Colonic mucosa (tissue), 4 donors: ENCODE measurements at places on chromosomes 13 and 19. TPM values are rescaled to one million over a fixed set of nuclear protein-coding genes. Genes with fewer than 3 reads are reported as not detected.

DNA sequence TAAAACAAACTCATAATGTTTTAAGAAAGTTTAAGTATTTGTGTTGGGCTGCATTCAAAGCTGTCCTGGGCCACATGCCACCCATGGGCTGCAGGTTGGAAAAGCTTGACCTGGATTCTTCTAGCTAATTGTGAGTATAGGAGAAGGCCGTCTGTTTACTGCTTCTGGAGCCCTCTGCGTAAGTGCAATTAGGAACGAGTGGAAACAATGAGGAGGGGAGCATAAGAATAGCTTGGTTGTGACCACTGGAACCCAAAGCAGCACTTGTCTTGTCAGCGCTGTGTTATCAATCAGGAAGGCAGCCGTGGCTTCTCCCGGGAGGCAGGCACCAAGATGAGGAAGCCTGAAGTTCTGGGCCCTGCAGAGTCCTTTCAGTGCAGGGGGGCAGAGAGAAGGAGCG, 110.4 kb upstream of the MBNL2 start:
- no peaks in the 10 kb centered on the region for H3K27me3 ChIP-seq
- H3K36me3 ChIP-seq, result no peaks in the 10 kb centered on the region
- no peak for DNase-seq
- H3K27ac ChIP-seq, result no peak overlapping the region
- H3K4me3 ChIP-seq, result no peak overlapping the region
- no peaks in the 10 kb centered on the region for H3K4me1 ChIP-seq

DNA sequence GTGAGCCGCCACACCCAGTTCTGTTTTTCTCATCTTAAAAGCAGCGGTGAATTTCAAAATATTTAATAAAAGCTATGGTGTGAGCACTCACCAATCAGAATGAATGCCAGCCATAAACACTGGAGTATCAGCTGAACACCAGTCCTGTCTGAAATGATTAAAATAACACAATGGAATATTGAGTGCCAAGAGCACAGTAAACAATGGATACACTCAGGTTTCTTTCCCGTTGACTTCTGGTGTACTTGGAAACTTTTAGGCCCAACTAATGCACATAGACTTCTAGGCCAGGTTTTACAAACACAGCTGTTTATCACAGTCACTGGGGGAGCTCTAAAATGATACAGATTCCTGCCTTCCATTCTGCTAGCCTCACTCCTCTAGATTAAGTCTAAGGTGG, 68.3 kb downstream of the SLC6A16 start:
- no peaks in the 10 kb centered on the region for H3K36me3 ChIP-seq
- H3K4me1 ChIP-seq, result no peaks in the 10 kb centered on the region
- no peak for DNase-seq
- H3K4me3 ChIP-seq, result no peak overlapping the region
- H3K27me3 ChIP-seq, result no peaks in the 10 kb centered on the region

NTF4 gene
- total RNA-seq, result not detected

RDH8 gene
- 0.24 TPM for total RNA-seq

GRCh38 chr13:72194523-72194922, 327.5 kb upstream of the DACH1 start:
- no peaks in the 10 kb centered on the region for H3K36me3 ChIP-seq
- no peaks in the 10 kb centered on the region for H3K4me1 ChIP-seq
- H3K4me3 ChIP-seq, result no peak overlapping the region
- H3K27me3 ChIP-seq, result no peaks in the 10 kb centered on the region

SPATA13 gene
- total RNA-seq, result 43.8 TPM

CBY2 gene
- total RNA-seq, result not detected

DNA sequence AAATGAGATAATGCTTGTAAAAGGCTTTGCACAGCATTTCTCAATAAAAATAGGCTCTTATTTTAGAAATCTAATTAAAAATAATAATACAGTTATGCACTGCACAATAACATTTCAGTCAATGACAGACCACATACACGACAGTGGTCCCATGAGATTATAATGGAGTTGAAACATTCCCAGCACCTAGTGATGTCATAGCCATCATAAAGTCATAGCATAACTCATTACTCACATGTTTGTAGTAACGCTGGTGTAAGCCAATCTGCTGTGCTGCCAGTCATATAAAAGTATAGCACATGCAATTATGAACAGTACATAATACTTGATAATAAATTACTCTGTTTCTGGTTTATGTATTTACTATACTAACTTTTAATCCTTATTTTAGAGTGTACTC, 12.7 kb upstream of the SERPINE3 start:
- no peak overlapping the region for H3K4me3 ChIP-seq
- DNase-seq, result no peak
- H3K4me1 ChIP-seq, result no peaks in the 10 kb centered on the region
- H3K27ac ChIP-seq, result no peak overlapping the region
- H3K27me3 ChIP-seq, result no peaks in the 10 kb centered on the region

DNA sequence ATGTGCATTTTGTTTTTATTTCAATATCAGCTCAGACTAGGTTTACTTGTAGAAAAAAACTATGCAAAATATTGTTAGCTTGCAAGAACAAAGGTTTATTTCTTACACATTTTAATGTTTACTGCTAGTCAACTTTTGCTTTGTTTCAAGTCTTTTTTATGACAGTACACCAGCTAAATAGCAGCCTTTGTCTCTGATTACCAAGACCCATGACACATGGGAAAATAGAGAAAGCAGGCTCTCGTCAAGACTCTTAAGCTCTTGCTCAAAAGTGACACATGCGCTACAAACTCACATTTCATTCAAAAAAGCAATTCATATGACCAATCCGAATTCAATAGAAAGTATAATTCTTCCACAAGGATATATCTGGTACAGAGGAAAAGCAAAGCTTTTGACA, 642.3 kb upstream of the SLITRK1 start:
- H3K27me3 ChIP-seq, result no peaks in the 10 kb centered on the region
- H3K27ac ChIP-seq, result no peak overlapping the region
- no peaks in the 10 kb centered on the region for H3K36me3 ChIP-seq
- no peaks in the 10 kb centered on the region for H3K4me1 ChIP-seq
- DNase-seq, result no peak
- no peak overlapping the region for H3K4me3 ChIP-seq

DNA sequence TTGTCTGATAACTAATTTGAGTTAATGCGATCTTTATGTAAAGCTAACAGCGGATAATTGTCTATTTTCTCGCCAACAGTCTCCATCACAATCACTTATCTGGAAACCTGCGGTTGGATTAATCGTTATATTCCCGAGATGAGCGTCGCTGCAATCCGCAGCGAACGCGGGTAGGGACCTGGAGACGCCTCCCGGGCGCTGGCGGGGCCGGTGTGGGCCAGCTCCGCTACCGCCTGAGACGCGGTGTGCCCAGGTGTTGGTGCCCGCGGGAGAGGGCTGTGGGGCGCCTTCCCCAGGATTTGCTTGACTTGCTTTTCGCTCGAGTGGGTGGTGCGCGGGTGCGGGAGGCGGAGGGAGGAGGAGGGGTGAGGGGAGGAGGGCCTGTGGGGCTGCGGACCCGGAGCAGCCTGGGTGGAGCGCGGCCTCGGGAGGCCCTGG, 38.3 kb downstream of the SOX1 start:
- H3K27me3 ChIP-seq, result peaks cover 60% of the 10 kb centered on the region
- no peak overlapping the region for H3K27ac ChIP-seq
- no peaks in the 10 kb centered on the region for H3K36me3 ChIP-seq
- no peak overlapping the region for H3K4me3 ChIP-seq

DNA sequence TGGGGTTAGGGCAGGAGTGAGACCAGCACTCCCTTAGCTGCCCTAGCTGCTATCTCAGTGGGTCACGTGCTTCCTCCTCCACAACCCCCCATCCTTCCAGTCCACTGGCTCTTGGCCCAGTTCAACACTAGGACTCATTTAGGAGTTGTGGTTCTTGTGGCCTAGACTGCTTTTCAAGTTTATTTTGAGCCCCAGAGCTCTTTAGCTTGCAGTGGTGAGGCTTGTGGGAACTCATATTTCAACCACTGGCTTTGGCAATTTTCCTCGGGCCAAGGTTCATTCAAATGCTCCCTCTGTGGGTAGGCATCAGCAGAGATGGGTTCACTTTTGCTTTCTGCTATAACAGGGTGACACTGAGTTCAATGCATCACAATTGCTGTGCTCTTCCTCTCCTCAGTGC, 436.2 kb upstream of the SLITRK5 start:
- H3K27me3 ChIP-seq, result no peaks in the 10 kb centered on the region
- H3K4me1 ChIP-seq, result no peaks in the 10 kb centered on the region
- H3K4me3 ChIP-seq, result no peak overlapping the region
- H3K36me3 ChIP-seq, result no peaks in the 10 kb centered on the region
- no peak for DNase-seq

GRCh38 chr19:19067276-19068072, 3.7 kb downstream of the SLC25A42 start:
- H3K4me3 ChIP-seq, result no peak overlapping the region
- no peak for DNase-seq
- no peaks in the 10 kb centered on the region for H3K27me3 ChIP-seq
- peaks cover 6% of the 10 kb centered on the region for H3K4me1 ChIP-seq
- no peak overlapping the region for H3K27ac ChIP-seq
- no peaks in the 10 kb centered on the region for H3K36me3 ChIP-seq

GRCh38 chr19:53183146-53183764, 9.9 kb downstream of the ZNF665 start:
- no peaks in the 10 kb centered on the region for H3K36me3 ChIP-seq
- H3K27ac ChIP-seq, result no peak overlapping the region
- no peaks in the 10 kb centered on the region for H3K4me1 ChIP-seq
- no peak overlapping the region for H3K4me3 ChIP-seq
- no peak for DNase-seq

GRCh38 chr19:46478356-46478986, 7.1 kb upstream of the PNMA8A start:
- no peaks in the 10 kb centered on the region for H3K27me3 ChIP-seq
- no peaks in the 10 kb centered on the region for H3K4me1 ChIP-seq
- H3K4me3 ChIP-seq, result no peak overlapping the region
- DNase-seq, result no peak
- no peaks in the 10 kb centered on the region for H3K36me3 ChIP-seq
- H3K27ac ChIP-seq, result no peak overlapping the region

GRCh38 chr13:23867027-23867491, 22.1 kb downstream of the MIPEP start:
- H3K27ac ChIP-seq, result no peak overlapping the region
- no peak overlapping the region for H3K4me3 ChIP-seq
- DNase-seq, result no peak

GRCh38 chr13:20230913-20231838, 943 bp downstream of the GJB6 start:
- no peak for DNase-seq
- peaks cover 4% of the 10 kb centered on the region for H3K4me1 ChIP-seq
- peaks cover 31% of the 10 kb centered on the region for H3K27me3 ChIP-seq

GRCh38 chr19:16320987-16321386, 3.6 kb upstream of the KLF2 start:
- H3K27me3 ChIP-seq, result no peaks in the 10 kb centered on the region
- H3K27ac ChIP-seq, result no peak overlapping the region
- H3K4me3 ChIP-seq, result no peak overlapping the region

DNA sequence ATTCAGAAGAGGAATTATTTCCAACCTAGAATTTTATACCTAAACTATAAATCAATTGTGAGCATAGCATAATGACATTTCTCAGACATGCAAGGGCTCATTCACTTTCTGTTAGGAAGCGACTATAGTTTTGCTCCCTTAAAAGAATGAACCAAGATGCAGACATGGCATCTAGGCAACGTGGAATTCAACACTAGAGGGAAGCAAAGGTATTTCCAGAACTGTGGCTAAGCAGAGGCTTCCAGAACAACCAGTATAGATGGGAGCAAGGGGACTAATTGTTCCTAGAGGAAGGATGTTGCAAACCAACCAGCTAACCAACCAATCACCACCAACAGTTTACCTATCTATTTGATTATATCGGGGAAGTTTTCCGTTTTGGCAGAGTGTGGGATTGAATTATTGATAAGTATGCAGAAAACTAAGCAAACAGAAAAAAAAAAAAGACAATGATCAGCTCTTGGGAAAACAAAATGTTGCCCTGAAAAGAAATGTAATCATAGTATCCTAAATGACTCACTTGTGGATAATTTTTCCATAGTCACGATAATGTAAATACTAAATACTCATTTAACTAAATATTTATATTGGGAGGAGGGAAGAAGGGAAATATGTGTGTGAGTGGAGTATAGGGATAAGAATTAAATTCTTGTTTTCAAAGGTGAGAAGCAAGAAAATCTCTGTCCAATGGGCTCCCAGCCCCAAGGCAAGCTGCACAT, 21.1 kb downstream of the ARL11 start:
- H3K4me1 ChIP-seq, result no peaks in the 10 kb centered on the region
- no peaks in the 10 kb centered on the region for H3K36me3 ChIP-seq
- H3K27ac ChIP-seq, result no peak overlapping the region
- no peak overlapping the region for H3K4me3 ChIP-seq
- no peaks in the 10 kb centered on the region for H3K27me3 ChIP-seq
- DNase-seq, result no peak

DNA sequence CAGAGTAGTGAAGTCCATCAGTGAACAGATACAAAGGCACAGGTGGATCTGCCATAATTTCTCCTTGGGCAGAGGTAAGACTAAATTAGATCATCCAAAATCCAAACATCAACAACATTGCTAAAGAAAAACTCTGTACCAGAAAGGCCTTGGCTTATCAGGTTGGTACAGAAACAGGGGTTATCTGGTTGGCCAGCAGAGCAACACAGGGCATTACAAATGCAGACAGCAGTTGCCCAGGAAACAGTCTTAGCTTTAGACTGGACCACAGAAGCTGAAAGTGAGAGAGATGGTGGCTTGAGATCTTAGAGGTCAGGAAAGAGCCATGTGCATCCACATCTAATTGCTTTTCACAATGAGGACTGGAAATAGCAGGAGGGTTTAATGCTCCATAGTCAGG, 26.6 kb upstream of the DGKH start:
- H3K36me3 ChIP-seq, result no peaks in the 10 kb centered on the region
- H3K4me3 ChIP-seq, result no peak overlapping the region
- DNase-seq, result no peak
- H3K27ac ChIP-seq, result no peak overlapping the region
- no peaks in the 10 kb centered on the region for H3K27me3 ChIP-seq
